ENCODE measurements at places on chromosomes 5 and 9.
A peak's percentile ranks its signal among the peaks of the same experiment; 100 is the strongest.

- no peak for DNase-seq
- peaks cover 21% of the 10 kb centered on the region for H3K4me1 ChIP-seq
- H3K4me3 ChIP-seq: peak overlapping the region; percentile 86
- H3K27ac ChIP-seq: peak overlapping the region; percentile 93
Observed at GRCh38 chr9:121075251-121076036, 689 bp downstream of the CNTRL start.

GRCh38 chr5:177362610-177363507 lies 5.1 kb downstream of the RGS14 start:
- H3K4me3 ChIP-seq: peak overlapping the region; percentile 56
- H3K27ac ChIP-seq: peak overlapping the region; percentile 89
- H3K4me1 ChIP-seq: peaks cover 59% of the 10 kb centered on the region
- H3K36me3 ChIP-seq: no peaks in the 10 kb centered on the region
- DNase-seq: no peak
- no peaks in the 10 kb centered on the region for H3K27me3 ChIP-seq

DNA sequence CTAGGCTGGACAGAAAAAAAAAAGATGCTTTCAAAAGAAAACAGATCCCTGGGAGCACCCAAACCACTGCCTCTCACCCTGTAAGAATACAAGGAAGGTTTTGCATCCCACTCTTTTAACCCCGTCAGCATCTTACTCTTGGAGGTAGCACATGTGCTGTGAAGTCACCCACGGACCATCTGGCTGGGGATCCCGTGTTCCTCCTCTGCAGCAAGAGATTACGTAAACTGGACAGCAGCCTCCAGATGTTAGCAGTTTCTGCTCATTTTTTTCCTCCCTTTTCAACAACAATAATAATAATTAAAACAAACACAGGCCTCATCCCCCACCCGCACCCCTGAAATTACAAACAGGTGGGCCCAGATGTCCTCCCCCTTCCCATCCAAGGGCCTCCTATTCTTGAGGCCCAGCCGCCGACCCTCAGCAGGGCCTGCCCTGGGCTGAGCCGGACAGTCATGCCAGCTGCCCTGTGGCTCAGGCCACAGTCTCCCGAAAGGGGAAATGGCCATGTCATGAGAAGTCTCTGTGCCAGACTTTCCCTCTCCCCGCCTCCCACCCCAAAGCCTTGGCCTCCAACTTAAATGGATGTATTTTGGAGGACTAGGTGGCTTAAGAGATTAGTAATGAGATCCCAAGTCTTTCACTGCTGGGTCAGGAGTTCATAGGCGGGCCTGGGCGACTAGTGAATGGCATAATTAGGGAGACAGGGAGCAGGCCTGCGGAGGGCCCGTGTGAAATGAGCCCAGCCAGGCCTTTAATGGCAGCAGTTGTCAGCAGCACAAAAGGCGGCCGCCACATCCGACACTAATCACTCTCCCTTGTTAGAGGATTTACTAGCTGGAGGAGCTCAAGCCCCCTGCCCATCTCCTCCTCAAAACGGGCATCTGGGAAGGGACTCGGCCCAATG lies 165.1 kb downstream of the PAPPA start:
- no peaks in the 10 kb centered on the region for H3K4me1 ChIP-seq
- H3K27me3 ChIP-seq: no peaks in the 10 kb centered on the region
- H3K36me3 ChIP-seq: no peaks in the 10 kb centered on the region
- no peak for DNase-seq
- no peak overlapping the region for H3K4me3 ChIP-seq

- H3K36me3 ChIP-seq: no peaks in the 10 kb centered on the region
- H3K27me3 ChIP-seq: no peaks in the 10 kb centered on the region
- DNase-seq: no peak
Observed at GRCh38 chr5:170648541-170648940, 135.0 kb upstream of the GABRP start.
